Myocyte (in vitro differentiated cells): ENCODE measurements at places on chromosomes 2 and 18.

- no peak for DNase-seq
These were observed 640.2 kb downstream of the RNF144A start for GRCh38 chr2:7557376-7557775.

DNA sequence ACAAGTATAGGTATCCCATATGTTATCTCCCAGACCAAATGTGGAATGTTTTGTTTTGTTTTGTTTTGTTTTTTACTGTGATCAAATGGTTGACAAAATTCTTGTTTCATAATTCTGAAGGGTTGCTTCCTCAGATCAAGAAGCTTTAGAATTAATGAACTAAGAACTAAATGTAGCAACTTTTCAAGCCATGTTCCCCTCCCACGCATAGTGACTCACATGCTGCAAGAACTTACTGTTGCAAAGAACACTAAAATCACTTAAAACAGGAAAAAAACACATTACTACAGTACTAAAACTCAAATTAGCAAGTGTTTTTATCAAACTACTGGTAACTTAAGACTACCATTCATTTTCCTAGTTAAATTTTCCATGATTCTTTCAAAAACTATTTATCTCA is 30.6 kb downstream of the HNRNPLL start:
- DNase-seq = peak; percentile 27

DNA sequence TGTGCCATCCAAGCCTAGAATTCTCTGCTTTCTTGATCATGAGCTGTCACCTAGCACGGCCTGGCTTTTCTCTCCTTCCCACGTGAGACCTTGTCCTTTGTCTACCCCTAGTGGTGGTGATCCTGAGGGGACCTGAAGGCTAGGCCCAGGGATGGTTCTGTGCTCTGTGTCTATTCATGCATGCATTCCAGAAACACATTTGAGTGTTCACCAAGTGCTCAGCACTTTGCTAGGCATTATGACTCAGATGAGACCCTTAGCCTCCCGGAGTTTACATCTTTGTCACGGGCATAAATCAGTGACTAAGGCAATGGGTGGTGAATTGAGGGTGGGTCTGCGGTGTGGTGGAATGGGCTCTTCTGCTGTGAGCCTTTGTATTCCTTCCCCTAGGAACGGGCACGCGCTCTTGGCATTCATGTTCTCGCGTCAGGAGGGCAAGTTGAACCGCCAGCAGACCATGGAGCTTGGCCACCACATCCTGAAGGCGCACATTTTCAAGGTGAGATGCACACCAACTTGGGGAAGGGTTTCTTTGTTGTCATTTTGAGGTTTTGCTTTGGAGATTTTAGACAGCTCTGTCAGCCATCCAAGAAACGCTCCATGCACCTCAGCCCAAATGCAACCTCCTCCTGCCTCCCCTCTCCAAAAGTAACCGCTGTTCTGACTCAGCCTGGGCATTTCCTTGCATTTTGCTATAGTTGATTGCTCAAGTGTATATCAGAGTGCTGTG is 100.9 kb downstream of the WDSUB1 start:
- DNase-seq = peak; percentile 75

GRCh38 chr2:170971071-170971470 is 42.0 kb downstream of the GORASP2 start:
- DNase-seq = no peak

- DNase-seq = no peak
These were observed 34.7 kb downstream of the EHBP1 start for GRCh38 chr2:62740221-62740620.

DNA sequence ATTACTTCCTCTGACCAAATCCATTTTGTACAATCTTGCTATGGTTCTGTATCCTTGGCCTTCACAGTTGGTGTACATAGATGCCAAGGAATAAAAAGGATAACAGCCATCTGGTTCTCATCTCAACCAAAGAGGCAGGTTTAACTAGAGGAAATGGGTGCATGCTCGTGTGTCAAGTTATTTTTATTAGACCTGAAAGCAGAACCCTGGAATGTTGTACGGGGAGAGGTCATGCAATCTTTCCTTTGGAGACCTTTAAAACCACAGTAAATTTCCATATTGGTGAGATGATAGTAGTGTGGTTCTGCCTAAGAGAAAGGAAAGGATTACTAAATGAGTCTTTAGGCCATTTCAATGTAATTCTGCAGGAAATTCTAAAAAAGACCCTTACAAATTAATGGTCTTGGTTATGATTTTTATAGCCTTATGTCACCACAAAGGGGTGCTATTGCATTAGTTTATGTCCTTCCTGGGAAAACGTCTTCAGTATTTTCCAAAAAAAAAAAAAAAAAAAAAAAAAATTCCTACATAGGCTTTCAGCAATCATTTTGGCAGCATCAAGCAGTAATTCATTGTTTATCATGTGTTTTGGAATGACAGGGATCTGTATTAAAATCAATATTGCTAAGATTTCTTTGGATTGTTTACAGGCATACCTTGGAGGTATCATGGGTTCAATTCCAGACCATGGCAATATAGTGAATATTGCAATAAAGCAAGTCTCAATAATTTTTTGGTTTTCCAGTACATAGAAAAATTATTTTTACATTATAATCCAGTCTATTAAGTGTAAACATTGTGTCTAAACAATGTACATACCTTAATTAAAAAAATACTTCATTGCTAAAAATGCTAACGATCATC is 270.8 kb downstream of the NYAP2 start:
- DNase-seq = peak; percentile 62

DNA sequence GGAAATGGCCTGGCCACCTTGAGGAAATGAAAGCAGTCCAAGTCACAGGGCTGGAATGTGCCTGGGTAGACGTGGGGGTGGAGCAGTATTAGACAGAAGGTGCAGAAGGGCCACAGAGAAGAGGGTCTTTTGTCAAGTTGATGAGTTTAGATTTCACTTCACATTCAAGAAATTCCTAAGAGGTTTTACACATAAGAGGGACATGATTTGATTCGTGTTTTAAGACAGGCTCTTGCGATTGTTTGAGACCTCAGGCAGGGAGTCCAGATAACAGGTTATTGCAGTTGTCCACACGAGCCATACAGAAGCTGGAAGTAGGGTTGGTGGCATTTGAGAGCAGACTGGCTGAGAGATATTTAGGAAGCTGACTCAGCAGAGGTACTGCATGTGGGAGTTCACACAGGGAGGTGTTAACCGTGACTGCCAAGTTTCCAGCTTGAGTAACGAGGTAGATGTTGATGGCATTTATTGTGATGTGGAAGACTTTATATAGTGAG is 64.6 kb downstream of the NEB start:
- no peak for DNase-seq

DNA sequence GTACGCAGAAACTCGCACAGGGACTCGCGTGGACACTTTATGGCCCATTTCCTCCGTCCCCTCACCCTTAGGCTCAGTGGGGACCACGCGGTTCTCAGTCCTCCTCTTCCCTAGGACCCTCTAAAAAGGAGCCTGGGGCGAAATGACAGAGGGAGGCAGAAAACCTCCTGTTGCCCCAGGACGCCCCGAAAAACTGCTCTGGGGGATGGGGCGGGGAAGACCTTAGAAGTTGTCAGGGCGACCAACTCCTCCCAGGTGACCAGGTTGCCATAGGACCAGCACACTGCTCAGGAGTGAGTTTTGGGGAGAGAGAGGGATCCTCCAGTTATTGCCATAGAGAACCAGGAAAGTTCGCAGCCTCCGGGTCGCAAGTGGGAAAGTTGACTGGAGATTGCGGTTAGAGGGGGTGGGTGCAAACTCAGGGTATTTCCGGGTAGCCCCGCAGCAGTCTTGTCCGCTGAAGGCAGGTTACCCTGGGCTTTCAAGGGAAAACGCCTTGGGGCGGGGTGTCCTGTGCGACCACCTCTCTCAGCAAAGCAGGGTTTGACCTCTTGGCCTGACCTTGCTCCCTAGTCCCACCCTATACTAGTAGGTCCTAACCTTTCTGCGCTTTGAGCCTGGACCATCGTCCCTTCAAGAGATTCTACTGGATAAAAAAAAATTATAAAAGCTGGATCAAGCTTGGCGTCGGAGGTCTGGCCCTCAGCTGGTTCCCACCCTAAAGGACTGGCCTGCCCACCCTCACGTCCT is 7.8 kb upstream of the PAX3 start:
- no peak for DNase-seq

DNA sequence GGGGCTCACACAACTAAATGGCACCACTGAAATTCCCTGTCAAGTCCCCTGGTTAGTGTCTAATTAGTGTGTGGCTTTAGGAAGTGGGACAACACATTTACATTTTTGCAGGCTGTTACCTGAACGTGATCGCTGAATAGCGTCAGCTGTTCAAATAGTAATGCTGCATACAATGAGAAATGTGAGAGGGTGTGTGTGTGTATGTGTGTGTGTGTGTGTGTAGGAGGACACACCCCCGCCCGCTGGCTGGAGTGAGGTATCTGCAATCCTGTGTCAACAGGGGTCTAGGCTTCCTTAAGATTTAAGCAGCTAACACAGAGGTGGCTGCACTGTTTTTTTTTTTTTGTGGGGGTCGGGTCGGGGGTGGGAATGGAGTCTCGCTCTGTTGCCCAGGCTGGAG is 4.8 kb upstream of the LYPD6B start:
- no peak for DNase-seq

DNA sequence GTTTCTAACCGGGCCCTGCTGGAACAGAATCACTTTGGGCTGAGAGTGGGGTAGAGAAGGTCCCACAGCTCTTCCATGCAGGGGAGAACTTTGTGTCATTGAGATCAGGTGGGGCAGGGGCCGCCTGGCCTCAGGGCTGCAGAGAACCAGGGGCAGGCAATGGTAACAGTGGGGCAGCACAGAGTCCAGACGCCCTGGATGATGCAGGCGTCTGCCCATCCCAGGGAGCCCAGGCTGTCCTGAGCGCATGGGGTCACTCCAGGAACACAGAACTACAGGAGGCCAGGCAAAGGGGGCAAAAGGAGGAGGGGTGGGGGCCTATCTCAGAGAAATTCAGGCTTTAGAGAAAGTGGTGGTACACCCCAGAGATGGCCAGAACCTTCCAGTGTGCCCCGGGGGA is 121.3 kb downstream of the NDUFA10 start:
- no peak for DNase-seq

GRCh38 chr18:26086959-26087358 is 3.5 kb downstream of the SS18 start:
- DNase-seq = no peak

DNA sequence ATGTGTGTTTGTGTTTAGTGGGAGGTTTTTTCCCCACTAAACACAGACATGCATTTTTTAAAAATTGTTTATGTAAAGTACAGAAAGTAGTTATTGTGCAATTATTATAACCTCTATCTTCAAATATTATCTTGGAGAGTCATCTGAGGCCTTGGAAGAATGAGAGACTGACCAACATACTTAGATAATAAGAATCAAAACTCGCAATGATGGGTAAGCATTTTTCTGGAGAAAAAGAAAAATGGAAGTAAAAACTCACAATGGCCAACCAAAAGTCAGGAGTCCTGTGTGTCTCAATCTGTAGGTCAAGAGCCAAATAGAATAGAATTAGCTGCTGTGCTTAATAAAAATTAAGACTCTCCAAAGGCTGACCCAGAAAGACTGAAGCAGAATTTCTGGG is 43.0 kb downstream of the MEMO1 start:
- DNase-seq = no peak

DNA sequence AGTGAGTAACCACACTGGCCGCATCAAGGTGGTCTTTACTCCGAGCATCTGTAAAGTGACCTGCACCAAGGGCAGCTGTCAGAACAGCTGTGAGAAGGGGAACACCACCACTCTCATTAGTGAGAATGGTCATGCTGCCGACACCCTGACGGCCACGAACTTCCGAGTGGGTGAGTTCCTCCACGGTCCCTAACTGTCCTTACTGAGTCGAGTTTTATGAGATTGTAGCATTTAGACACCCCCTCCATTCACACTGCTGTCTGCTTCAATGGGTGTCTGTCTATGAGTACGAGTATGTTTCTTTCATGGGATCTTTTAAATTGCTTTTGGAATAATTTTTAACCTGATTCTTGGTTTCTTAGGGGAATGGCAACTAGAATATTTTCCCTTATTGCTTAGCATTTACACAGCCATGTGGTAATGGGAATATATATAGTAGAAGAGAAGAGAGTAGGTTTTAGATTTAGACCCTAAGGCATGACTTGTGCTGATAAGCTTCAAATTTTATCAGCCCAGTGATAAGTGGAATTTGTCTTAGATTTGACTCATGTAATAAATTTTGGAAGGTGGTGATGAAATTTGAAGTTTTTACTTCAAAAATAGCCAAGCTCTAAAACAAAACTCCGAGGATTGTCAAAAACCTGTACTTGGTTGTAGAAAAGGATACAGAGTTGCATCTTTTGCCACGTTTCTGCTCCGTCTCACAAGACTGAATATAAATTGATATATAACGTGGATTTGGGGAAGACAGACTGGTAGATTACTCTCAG is 188.2 kb downstream of the LTBP1 start:
- DNase-seq = peak; percentile 73

DNA sequence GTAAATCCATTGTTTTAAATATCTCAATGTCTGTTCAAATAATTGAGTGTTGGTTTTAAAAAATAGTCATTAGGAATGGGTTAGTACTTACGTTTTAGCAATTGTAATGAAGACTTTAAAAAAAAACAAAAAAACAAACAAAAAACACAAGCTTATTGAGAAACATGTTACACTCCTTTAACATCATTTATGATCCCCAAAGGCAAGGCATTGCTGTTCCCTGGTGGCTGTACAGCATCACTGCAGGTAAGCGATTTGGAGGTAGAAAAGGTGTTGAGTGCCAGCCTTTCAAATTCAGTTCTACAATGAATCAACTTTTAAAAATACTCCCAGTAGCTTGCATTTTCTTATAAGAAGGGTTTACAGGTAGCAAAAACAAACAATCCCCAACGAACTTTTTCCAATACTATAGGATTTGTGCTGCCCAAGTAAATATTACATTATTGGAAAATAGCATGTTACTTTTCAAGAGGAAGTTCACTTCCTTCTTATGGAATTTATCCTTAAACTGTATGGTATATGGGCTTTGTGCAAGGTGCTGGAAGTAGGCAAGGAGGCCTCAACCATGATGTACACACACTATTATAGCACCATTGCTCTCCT is 27.5 kb downstream of the CNRIP1 start:
- no peak for DNase-seq
